ENCODE measurements at places on chromosomes 2 and 18.

GRCh38 chr2:191862156-191862775, 15.4 kb upstream of the CAVIN2 start:
- no peak for DNase-seq

- DNase-seq = no peak
These were observed 216.6 kb downstream of the SS18 start for GRCh38 chr18:25873833-25874232.

- no peak for DNase-seq
These were observed 319.5 kb downstream of the ALK start for GRCh38 chr2:29601872-29602271.

GRCh38 chr18:64017870-64018269, 48.0 kb downstream of the SERPINB8 start:
- no peak for DNase-seq

- no peak for DNase-seq
These were observed 2.0 kb upstream of the TEX44 start for GRCh38 chr2:231590614-231591013.

DNA sequence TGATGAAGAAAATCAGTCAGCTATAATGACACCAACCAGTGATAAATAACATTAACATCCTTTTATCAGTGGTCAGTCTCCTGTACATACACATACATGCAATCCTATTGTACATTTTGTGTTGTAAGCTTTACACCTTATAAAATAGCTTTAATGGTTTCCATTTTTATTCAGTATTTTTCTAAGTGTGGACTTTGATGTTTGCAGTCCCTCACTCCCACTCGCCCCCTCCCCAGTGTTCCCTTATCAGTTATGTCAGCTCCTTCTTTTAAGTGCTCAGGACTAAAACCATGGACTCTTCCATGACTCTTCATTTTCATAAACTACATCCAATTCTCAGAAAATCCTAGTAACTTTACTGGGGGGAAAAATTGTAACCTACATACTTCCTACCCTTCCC, 713.0 kb downstream of the LRRTM4 start:
- no peak for DNase-seq

GRCh38 chr2:15692551-15693377, 101.1 kb downstream of the DDX1 start:
- DNase-seq = no peak

GRCh38 chr2:104867813-104868504, 14.0 kb downstream of the POU3F3 start:
- no peak for DNase-seq

DNA sequence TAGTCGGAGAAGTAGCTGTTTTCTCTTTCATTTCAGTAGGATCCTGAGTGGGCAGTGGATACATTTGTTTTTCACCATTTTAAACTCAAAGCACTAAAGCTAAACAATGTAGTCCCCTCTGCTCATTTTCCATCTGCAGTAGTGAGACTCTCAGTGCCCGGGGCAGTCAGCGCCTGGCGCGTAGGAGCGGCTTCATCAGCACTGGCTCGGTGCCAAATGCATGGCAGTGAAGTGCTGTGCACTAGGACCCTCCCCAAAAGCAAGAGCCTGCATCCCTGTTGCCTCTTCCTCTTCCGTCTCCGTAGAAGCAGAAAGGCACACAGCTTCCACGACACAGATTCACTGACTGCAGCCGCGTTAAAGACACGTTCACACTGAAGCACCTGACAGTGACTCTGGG, 19.0 kb upstream of the ESPNL start:
- DNase-seq = no peak

DNA sequence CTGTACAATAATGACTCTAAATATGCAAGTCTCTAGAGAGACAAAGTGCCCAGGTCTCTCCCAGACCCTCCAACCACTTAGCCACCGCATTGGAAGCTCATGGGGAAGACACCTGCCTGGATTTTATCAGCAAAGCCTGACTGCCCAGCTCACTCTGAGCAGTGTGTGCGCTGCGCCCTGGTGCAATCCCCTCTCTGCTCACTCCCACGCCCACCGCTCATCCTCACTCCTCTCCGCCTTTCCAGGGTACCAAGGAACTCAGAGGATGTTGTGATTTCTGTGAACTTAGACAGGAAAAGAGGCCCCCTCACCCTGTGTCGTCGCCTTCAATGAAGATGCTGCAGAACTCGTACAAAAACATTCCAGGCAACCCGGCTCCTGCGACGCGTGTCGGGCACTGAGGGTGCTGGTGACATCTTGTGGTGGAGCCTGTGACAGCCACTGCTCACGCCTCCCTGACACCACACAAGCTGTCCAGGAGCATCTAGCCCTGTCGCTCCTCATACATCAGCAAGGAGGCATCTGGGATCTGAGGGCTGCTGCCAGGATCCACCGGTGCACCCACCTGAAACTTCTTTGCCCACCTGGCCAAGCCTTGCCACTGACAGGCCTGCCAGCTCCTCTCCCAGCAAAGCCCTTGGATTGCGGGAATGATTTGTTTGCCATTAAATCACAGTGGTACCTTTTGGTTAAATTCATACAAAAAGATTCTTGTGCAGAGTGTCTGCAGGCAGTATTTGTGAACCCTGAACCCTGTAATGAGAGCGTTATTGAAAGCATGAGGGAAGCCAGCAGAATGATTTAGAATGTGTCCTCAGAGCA, 220.4 kb downstream of the ZNF516 start:
- DNase-seq = no peak

DNA sequence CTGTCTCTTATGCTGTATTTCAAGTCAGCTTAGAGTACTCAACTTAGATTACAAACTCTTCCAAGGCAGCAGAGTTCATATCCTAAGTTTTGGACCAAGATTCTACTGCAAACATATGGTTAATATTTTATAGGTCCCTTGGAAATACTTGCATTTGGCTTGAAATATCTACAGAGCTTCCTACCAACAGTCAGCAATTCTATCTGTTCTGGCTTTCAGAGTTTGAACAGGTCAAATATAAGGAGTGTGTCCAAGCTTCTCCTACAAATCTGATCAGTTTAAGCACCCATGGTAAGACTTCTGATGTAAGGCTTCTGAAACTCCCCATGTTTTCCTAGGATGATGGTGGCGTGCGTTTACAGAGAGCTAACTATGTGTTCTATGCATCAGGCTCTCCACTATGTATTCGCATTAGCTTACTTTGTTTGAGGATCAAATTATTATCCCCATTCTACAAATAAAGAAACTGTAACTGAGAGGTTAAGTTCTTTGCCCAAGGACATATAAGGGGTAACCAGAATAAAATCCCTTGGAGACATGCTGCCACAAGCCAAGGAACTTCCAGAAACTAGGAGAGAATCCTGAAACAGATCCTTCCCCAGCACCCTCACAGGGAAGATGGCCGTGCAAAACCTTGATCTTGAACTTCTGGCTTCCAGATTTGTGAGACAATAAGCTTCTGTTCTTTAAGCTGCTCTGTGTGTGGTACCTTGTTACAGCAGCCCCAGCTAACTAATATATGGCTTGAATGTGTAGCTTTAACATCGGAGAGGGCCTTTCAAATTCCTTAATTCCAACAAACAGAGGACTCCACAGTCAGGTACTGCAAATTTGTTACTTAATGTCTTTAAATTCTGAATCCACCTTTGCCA, 55.1 kb downstream of the ATP8B1 start:
- DNase-seq = no peak
